ENCODE measurements at places on chromosomes 4 and X.

DNA sequence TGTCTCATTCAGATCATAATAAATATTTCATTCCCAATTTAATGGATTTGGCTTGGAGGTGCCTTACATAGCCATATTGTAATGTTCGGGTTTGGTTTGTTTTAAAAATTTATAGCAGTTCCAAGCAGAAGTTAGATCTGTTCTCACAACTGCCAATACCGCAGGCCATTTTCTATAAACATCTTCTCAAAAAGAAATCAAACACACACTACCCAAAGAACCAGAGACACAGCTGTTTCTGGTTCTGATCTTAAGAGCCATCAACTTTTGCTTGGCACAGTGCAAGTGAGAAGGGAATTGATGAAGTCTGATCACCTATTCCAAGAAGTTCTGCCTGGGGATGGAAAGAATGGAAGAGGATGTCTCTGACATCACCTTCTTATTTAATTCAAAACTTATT is 22.9 kb downstream of the MID1IP1 start:
- no peak for DNase-seq

GRCh38 chr4:3402491-3403347 is 39.0 kb upstream of the HGFAC start:
- peak; percentile 39 for DNase-seq

- no peak for DNase-seq
These were observed 46.3 kb downstream of the ARHGEF9 start for GRCh38 chrX:63738696-63739095.

DNA sequence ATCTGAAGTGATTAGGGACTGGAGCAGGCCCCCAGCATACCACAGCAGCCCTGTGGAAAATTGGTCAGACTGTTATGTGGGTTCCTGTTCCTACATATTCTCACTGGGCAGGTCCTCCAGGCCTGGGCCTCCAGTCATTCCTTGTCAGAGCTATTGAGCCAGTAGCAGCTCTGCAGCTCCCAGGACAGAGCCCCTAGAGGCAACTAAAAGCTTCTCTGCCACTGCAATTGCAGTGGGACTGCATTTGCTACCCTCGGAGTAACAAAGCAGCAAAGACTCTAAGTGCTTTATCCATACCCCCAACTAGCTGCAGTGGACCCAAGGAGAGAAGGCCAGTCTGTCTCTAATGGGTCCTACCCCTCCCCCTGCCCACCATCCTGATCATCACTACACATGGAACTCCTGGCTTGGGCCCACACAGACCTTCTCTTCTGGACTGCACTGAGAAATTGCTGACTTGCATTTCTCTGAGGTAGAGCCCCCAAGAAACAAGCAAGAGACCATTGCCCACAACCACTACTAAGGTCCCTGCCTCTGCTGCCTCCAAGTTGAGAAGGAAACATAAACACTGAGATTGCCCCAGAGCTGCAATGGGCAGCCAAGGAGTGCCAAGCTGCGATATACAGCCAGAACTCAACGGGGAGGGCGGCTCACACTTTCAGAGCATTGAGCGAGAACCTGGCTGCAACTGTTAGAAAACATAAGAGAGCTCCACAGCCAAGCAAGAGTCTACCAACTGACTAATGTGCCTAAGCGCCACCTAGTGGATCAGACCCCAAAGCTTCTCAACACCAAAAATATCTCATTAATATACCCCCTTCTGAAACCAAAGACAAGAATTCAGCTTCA is 738.7 kb upstream of the NDST4 start:
- no peak for DNase-seq

DNA sequence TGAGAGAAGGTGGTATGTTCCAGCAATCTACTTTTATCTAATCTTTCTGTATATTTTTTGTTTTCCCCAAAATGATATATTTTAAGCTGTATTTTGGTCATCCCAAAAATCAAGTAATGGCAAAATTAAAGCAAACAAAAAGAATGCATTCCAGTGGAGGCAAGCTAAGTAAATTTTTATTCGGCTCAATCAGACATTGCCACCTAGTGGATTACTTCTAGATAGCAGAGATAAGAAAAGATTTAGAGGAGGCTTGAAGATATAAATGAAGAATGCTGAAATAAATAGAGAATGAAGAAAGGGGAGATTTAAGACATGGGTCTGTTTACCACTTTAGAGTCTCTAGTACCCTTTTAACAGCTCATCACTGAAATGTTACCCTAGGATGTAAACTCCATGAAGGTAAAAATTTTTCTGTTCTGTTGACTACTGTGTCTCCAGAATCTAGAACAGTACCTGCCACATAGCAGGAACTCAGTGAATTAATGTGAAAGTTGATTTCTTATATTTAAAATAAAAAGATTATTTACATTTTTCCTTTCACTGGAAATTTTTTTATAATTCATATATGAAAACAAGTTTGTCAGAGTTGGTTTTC is 110.9 kb upstream of the ANK2 start:
- no peak for DNase-seq

GRCh38 chrX:17527922-17528321 is 152.9 kb downstream of the NHS start:
- DNase-seq: no peak

DNA sequence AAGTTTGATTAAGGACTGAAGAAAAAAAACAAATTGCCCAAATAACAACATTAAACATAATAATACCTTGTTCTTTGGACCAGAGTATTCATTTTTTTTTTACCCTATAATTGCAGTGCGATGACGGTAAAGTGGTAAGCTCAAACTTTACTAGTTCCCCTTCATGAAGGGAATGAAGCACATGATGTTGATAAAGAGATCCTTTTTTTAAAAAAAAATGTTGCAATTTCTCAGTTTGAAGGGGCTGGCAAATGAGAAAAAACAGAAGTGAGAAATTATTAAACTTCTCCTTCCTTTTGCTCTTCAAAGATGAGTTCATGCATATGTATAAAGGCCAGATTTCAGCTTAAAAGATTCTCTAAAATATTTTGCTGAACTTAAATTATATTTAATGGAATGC is 231.7 kb downstream of the C4orf33 start:
- no peak for DNase-seq

- no peak for DNase-seq
These were observed 98.8 kb downstream of the ADRA2C start for GRCh38 chr4:3864742-3865721.

- DNase-seq: peak; percentile 62
These were observed 12.7 kb downstream of the GAB3 start for GRCh38 chrX:154738011-154738738.

GRCh38 chrX:127552571-127552970 is 499.6 kb downstream of the ACTRT1 start:
- DNase-seq: no peak

DNA sequence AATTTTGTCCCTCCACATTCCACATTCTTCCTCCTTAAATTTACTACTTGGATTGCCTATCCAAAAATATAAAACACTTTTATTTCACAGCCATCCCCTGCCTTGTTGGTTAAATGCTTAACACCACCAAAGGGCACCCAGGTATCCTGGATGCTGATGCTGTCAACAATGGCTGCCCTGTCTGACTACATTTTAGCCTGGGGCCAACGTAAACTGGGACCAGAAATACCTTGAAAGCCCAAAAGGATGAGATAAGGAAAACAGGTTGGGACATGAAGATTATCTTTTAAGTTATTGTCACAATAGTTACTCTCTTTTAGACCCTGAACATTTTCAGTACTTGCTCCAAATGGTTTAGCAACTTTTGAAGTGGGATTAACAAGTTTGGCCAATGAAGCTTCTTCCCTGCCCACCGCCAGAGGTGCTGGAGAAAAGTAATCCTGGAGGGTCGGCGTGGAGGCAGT is 775 bp upstream of the YIPF6 start:
- DNase-seq: no peak

GRCh38 chr4:60945641-60946040 is 254.5 kb upstream of the ADGRL3 start:
- no peak for DNase-seq

- no peak for DNase-seq
These were observed 1.8 kb upstream of the CUL4B start for GRCh38 chrX:120562569-120562926.

DNA sequence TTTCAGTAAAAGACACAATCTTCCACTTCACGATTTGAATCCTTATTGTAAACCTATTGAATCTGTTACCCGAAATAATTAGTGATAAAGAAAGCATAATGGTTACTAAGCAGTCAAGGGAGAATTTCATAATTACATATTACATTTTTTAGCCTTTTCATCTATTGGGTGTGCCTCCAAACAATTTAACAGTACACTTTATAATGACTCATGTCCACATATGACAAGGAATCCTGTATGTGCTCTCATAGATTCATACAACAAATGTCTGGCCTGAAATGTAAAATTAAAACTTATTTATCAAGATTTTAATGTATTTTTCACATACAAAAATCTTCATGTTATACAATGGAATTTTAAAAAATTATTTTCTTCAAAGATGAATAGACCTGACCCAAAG is 39.4 kb downstream of the PPP3CA start:
- no peak for DNase-seq

GRCh38 chr4:73892966-73893365 is 23.8 kb downstream of the CXCL1 start:
- no peak for DNase-seq

DNA sequence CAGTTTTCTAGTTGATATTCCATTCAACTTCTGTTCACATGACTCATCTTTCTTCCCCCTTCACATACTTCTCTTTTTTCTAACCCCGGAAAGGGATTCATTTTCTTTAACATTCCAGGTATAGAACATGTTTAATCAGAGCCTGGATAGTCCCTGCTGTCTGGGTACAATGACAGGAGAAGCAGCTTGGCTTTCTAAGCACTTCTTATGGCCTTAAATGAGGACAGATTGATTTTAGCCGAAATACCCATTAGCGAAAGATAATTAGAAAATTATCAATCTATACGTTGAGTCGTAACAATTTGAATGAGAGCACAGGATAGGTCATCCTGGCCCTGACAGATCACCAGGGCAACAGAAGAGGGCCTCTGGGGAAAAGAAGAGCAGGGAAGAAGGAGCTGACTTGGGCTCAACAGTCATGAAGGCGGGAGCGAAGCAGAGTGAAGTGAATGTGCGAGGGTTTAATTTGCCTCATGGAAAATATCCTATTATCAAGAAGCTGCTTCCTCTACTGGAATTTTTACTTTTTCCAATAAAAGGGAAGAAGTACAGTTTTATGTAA is 62.2 kb downstream of the PPP1R2C start:
- DNase-seq: no peak

DNA sequence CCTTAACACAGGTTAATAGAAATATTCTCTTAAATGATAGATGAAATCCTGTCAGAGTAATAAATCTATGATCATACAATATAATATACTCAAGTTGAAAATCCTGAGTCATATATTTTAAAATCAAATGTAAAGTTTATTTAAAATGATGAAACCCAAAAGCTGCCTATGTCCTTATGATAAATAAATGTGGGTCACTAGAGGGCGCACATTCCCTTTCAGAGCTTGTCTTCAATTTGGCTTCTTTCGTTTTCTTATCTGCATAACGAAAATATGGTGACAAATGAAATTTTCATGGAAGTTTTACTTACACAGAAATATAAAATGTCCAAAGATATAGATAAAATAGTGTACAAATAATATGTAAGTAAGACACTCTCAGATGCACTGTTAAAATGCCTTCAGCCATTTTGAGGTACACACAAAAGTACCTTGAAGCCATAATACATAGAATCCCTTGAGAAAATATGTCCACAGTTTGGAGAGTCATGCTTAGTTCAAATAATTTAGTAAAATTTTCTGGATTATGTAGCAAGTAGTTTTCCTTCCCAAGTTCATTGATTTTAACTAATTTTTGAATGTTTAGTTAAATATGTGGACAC is 680.4 kb downstream of the DMD start:
- DNase-seq: no peak

GRCh38 chrX:17710871-17711301 is 26.4 kb upstream of the SCML1 start:
- no peak for DNase-seq

DNA sequence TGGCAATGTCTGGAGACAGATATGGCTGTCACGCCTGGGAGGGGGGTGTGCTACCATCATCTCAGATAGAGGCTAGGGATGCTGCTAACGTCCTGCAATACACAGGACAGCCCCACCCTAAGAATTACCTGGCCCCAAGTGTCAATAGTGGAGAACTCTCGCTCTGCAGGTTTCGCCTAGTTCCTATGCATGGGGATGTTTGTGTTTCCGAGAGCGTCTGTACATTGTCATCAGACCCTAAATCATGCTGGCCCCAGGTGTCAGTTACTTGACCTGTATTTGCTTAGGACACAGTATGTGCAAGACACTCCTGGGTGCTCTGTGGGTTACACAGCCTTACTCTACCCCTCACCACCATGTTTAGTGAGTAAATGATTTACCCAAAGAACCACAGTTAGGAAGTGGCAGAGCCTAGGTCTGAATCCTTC is 90.8 kb downstream of the AFF1 start:
- DNase-seq: no peak

DNA sequence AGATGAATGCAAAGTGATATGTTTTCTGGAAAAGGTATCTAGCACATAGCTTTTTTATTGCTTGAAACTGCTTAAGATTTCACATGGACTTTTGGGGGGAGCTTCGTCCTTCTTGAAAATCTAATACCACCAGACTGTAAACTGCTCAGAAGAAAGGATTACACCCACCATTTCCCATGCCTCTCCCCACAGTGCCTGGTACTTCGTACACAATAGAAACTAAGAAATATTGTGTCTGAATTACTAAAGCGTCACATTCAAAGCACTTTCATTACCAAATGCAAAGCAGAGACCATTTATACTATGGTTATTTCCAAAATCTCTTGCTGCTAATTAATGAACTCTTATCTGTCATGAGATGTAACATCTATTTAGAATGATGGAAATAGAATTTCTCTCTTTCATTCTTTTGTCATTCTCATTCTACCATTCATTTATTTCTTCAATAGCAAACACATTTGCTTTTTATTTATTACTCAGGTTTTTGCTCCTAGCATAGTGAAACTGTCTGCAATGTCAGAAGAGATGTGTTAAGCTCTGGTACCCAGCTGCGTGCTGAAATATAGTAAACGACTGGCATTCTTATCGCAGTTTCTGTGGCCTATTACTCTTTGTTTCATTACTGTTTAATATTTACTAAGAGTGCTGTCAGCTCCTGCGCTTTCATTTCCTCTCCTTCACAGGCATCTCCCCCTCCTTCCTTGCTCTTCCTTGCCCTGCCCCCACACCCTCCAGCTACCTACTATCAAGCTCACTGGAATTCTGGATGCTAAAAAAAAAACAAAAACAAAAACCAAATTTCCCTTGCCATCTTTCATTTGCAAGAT is 51.4 kb upstream of the RAPGEF2 start:
- DNase-seq: no peak

DNA sequence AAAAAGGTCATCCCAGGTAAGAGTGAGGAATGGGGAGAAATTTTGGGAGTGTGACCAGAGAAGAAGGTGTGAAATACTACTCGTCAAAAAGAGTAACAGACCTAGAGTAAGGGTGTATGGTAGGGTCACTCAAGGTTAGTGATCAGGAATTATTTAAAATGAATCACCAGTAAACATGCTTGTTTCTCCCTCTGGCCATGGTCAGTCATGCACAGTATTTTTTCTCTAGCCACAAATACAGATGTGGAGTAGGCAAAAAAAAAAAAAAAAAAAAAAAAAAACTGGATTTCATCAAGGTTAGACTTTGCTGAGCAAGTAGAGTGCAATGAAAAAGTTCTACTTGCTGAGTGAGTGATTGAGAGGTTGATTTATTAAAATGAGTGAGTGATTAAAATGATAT is 34.2 kb upstream of the SLIT2 start:
- DNase-seq: no peak

GRCh38 chr4:139314047-139314800 is 11.9 kb upstream of the NDUFC1 start:
- no peak for DNase-seq

Measured in left ventricle myocardium inferior (tissue), 1 donor.